IMR-90 (cell line): ENCODE measurements at places on chromosomes 5 and 9. TPM values are rescaled to one million over a fixed set of nuclear protein-coding genes. Genes with fewer than 3 reads are reported as not detected.
A peak's percentile ranks its signal among the peaks of the same experiment; 100 is the strongest.

CDX1 gene
- total RNA-seq: 0.18 TPM in 1 of 2 replicates, not detected in the other

CD72 gene
- 0.36 TPM in 1 of 2 replicates, not detected in the other for total RNA-seq

ADAMTS2 gene
- 18.3 and 19.0 TPM in 2 replicates for total RNA-seq

KIAA0825 gene
- total RNA-seq: 1.8 and 3.9 TPM in 2 replicates

DNA sequence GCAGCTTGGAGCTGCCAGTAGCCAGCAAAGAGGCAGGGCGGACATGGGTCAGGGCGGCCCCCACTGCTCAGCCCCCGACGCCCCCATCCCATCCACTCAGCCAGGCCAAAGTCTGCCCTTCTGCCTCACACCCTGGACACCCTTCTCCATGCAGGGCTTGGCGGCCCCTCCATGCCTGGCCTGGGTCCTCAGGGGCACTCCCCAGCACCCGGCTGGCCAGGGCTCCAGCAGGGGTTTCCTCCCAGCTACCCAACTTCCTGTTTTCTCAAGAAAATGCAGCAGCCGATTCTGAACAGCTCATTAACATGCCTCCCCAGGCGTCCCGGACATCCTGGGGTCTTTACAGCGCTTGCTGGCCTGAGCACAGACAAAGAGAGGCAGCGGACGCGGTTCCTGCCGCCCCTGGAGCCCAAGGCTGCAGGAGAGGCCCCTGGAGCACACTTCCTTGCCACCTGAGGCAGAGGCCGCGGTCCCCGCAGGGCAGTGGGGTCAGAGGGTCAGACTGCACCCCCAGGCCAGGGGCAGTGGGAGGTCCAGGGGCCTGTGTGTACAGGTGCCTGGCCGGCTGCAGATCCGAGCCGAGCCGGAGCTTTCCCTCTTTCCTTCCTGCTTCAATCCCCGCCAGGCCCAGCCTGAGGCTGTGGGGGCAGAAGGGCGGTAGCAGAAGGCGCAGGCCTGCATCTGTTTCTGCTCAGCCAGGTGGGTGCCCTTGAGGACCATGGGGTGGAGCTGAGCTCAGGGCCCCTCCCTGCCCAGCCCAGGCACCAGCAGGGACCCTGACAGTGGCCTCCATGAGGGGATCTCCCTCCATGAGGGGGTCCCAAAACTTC, 18.7 kb upstream of the NRARP start:
- no peak for DNase-seq

- no peak for DNase-seq
Observed at GRCh38 chr9:127983847-127984289, 3.1 kb upstream of the EEIG1 start.

DNA sequence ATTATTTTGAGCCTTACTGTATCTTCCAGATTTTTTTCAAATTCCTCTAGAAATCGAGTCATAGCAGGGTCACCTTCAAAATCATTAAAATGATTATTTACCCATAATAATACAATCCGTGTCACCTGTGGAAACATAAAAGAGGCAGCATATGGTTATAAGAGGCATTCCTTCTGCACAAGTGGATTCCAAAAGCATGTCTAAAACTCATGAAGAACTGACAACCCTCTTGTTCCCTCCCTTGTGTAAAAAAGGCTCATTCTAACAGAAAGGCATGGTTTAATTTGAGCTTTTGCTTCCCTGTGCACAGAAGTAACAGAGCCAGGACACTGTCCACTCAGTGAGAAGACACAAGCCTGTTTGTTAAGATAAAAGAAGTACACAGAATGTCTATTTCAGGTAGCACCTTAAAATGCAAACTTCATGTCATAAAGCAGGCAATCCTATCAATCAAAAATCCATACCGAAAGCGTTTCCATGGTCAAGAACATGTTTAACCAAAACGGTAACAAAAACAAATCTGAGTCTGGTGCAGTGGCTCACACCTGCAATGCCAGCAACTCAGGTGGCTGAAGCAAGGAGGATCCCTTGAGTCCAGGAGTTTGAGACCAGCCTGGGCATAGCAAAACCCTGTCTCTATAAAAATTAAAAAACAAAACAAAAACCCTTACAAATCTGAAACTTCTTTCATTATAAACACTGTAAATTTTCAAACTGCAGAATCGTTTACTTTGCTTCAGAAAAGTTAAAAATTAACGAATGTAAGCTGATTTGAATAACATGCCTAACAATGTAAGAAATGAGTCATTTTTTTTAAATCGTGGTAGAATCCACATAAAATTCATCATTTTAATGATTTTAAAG, 139.3 kb downstream of the RAPGEF6 start:
- DNase-seq: no peak

- peak; percentile 82 for DNase-seq
Observed at GRCh38 chr5:17224858-17225511, 7.6 kb downstream of the BASP1 start.

GRCh38 chr9:18238254-18238653, 235.7 kb upstream of the ADAMTSL1 start:
- DNase-seq: peak; percentile 71

DNA sequence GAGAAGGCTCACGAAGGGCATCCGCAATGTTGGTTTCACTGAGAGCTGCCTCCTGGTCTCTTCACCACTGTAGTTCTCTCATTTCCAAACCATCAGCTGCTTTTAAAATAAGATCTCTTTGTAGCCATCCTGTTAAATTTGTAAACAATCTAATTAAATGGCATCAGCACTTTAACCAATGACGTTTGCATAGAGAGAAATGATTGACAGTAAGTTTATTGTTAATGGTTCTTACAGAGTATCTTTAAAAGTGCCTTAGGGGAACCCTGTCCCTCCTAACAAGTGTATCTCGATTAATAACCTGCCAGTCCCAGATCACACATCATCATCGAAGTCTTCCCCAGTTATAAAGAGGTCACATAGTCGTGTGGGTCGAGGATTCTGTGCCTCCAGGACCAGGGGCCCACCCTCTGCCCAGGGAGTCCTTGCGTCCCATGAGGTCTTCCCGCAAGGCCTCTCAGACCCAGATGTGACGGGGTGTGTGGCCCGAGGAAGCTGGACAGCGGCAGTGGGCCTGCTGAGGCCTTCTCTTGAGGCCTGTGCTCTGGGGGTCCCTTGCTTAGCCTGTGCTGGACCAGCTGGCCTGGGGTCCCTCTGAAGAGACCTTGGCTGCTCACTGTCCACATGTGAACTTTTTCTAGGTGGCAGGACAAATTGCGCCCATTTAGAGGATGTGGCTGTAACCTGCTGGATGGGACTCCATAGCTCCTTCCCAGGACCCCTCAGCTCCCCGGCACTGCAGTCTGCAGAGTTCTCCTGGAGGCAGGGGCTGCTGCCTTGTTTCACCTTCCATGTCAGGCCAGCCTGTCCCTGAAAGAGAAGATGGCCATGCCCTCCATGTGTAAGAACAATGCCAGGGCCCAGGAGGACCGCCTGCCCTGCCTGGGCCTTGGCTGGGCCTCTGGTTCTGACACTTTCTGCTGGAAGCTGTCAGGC, 16.6 kb downstream of the SQSTM1 start:
- no peak for DNase-seq

DNA sequence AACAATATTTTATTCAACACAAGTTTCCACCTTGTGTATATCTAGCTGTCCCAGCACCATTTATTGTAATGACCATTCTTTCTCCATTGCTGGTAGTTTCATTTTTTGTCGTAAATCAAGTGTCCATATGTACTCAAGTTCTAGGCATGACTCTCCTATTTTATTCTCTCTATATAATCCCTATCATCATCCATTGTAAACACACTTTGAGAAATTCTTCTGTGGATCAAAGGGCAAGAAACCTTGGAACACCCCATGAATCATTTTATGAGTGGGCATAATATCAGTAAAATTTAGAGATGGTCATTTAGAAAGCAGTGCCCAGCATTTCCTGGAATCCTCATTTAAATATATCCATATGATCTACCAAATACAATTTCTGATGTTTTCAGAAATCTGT, 35.8 kb upstream of the SPATA31D4 start:
- DNase-seq: no peak

- peak; percentile 66 for DNase-seq
Observed at GRCh38 chr5:38060354-38060753, 198.0 kb upstream of the EGFLAM start.

DNA sequence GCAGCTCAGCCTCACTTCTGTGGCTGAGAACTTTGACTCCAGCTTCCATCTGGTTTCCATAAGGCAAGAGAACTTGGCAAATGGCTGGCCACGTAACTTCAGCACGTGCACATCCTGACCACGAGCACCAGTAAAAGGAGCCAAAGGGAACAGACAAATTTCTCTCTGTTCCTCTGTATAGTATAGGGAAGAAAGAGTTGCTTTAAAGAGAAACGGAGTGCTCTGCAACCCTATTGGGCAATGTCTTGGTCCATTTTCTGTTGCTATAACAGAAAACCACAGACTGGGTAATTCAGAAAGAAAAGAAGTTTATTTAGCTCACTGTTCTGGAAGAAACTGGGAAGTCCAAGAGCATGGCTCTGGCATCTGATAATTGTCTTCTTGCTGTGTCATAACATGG, 558.7 kb downstream of the ACTL7B start:
- peak; percentile 73 for DNase-seq

- no peak for DNase-seq
Observed at GRCh38 chr9:27514551-27514950, 9.5 kb upstream of the IFNK start.

DNA sequence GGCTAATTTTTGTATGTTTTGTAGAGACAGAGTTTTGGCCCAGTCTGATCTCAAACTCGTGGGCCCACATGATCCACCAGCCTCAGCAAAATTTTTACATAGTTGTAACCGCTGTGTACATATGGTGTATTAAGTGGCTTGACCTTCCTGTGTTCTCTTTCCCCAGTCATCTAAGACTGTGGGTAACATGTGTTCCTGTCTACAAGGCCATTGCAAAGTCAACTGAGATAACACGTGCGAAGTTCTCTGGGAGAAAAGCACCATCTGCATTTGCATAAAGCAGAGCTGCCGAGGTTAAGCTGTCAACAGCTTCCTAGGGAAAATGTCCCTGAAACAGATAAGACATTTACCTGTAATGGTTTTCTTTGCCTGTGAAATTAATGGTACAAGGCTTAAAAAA, 273.7 kb downstream of the FANCC start:
- DNase-seq: no peak

DNA sequence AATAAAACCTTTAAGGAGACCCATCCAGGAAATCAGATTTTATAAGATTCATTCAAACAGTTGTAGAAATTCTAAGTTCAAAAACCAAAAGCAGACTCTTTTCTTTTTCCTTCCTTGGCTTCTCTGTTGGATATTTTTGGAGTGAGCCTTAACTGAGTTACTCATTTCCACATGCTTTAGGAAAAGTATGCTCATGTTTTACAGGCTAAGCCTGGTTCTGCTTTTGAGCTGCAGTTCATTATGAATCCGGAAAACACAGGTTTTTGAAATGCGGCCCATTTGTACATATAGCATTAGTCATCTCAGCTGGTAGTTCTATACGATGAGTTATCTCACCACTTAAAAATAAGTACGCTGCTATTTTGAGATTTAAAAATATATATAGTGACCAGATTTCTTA, 156.6 kb upstream of the DMRT1 start:
- peak; percentile 88 for DNase-seq

GRCh38 chr5:34584165-34584564, 72.0 kb upstream of the RAI14 start:
- no peak for DNase-seq

- no peak for DNase-seq
Observed at GRCh38 chr5:61735531-61735930, 403.5 kb downstream of the ZSWIM6 start.

DNA sequence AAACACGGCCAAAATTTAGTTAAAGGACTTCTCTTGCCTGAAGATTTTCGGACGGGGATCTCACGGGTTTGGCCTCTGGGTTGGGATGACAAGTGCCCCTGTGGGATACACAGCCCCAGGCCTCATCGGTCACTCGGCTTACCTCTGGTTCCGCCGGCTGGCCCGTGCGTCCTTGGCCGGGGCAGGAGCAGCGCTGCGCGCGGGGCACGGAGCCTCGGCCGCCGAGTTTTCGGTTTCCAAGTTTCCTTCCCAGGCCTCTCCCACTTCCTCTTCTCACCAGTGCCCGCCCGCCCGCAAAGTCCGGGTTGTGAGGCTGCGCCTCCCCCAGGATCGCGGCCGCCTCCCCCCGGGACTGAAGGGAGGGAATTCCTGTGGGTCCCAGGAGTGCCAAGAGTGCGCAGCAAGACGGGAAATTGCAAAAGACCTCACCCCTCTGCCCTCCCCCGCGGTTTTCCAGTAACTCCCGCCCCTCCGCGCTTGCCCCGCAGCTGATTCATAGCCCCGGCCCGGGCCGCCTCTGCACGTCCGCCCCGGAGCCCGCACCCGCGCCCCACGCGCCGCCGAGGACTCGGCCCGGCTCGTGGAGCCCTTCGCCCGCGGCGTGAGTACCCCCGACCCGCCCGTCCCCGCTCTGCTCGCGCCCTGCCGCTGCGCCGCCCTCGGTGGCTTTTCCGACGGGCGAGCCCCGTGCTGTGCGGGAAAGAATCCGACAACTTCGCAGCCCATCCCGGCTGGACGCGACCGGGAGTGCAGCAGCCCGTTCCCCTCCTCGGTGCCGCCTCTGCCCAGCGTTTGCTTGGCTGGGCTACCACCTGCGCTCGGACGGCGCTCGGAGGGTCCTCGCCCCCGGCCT, at the start of gene OSMR:
Gene OSMR, plus strand, starts transcription at position 487 of the 853 bp plus-strand sequence. CDS start 23,033 bp downstream, outside the sequence.
- peak; percentile 98 for DNase-seq

GRCh38 chr5:14980698-14981097, 109.1 kb upstream of the ANKH start:
- DNase-seq: no peak

DNA sequence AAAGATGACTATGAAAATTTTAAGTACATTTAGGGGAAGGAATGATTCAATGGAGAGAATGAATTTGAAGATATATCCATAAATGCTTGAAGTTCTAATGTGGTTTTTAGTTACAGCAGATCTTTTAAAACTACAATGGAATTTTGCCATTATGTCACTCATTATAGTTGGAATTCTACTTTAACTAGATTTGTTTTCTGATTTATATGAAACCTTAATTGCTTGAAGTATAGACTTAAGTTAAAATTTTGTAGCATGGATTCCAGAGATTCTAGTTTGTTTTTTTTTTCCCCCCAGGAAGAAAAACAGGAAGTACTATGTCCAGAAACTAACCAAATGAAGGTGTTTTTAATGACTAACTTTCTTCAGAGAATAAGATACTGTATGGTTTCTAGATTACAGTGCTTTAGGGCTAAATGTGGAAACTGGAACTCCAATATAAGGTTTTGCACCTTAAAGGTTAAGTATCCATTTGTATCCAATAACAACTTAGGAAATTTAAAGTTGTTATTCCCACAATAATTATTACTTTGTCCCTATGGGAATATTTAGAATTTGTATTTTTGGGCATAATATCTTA, 70.3 kb downstream of the ZSWIM6 start:
- no peak for DNase-seq

- DNase-seq: no peak
Observed at GRCh38 chr9:90460220-90460619, 182.4 kb downstream of the DIRAS2 start.

- no peak for DNase-seq
Observed at GRCh38 chr9:121741228-121741918, 89.9 kb downstream of the DAB2IP start.
